ENCODE measurements at places on chromosomes 4 and X. TPM values are rescaled to one million over a fixed set of nuclear protein-coding genes. Genes with fewer than 3 reads are reported as not detected.

DNA sequence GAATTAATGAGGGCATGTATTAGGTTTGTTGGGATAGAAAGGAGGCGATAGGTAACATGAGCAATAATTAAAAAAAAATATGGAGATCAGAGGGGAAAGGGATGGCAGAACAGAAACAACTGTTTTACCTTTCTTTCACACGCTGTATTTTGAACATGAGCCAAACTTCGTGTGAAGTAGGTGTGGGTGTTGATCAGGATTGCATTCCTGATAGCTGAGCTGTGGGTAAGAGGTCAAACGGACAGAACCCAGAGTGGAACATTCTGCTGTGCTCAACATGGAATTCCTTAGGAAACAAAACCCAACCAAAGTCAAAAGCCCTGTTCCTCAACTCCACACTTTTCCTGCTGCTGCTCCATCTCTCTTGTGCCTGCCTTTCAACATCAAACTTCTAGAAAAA, 162.5 kb upstream of the CASK start:
- DNase-seq = no peak

GRCh38 chr4:53123819-53124218, 242.0 kb downstream of the SCFD2 start:
- DNase-seq = no peak

The SFRP2 gene
- not detected for total RNA-seq

The MAGEA2 gene
- total RNA-seq = not detected

The NR0B1 gene
- total RNA-seq = not detected
